ENCODE measurements at places on chromosomes 5 and 9.
A peak's percentile ranks its signal among the peaks of the same experiment; 100 is the strongest.

DNA sequence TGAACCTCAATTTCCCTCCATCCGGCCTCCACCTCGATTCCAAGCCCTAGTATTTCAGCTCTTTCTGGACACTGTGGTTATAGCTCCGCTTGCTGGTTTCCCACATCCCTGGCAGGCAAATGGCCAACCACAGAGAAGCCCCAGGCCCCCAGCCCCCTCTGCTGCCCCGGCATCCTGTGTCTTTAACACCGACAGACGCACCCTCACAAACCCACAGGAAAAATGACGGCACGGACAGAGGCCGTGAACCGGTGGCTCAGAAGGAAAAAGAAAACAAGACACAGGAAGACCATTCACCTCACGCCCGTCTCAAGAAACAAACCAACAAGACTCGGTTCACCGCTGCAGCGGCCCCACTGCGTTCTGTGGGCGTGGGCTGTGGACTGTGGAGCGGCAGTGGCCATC is 1.5 kb upstream of the CLIC3 start:
- no peak for DNase-seq

- DNase-seq = no peak
Measured at GRCh38 chr5:73114044-73114688, 6.2 kb upstream of the TMEM171 start.

GRCh38 chr5:136212252-136212721 is 19.3 kb upstream of the SMIM32 start:
- peak; percentile 63 for DNase-seq

DNA sequence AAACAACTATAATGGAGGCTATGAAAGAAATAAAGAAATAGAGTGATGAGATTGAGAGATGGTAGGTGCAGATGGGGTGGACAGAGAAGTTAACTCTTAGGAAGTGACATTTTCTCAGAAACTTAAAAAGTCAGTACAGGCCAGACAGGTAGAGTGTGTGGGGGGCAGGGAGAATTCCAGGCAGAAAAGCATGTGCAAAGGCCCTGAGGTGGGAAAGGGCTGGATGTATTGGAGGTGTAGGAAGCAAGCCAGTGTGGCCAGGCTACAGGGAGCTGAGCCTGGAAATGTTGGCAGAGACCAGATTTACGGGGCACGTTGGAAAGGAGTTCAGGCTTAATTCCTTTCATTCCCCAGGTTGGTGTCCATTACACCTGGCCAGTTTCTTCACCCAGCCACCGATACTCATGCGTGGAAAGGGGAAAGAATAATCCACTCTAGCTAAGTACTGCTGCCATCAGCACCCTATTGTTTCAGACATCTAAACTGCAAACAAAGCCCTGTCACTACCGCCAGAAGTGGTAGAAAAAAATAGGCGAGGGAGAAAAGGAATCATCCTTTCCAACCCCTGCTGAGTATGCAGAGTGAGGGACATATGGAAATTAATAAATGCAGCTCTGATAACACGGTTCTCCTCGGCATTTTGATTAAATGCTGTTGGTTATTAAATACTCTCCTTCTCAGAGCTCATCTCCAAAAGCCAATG is 116.8 kb upstream of the GPR151 start:
- no peak for DNase-seq

GRCh38 chr9:2663461-2664173 is 42.0 kb downstream of the VLDLR start:
- DNase-seq = no peak

DNA sequence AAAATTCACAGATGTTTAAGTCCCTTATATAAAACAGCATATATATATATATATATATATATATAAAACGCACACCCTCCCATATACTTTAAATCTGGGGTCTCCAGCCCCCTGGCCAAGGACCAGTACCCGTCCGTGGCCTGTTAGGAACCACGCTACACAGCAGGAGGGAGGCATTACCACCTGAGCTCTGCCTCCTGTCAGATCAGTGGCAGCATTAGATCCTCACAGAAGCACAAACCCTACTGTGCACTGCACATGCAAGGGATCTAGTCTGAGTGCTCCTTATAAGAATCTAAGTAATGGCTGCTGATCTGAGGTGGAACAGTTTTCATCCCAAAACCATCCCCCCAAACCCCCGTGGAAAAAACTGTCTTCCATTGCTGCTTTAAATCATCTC is 9.0 kb downstream of the PSIP1 start:
- DNase-seq = no peak

Measured in cardiac fibroblast (primary cell).